Activated effector memory CD4-positive, alpha-beta T cell treated with Interleukin-2 at 50 U/mL for 16 hours (primary cell): ENCODE measurements at places on chromosomes 3 and 15.

DNA sequence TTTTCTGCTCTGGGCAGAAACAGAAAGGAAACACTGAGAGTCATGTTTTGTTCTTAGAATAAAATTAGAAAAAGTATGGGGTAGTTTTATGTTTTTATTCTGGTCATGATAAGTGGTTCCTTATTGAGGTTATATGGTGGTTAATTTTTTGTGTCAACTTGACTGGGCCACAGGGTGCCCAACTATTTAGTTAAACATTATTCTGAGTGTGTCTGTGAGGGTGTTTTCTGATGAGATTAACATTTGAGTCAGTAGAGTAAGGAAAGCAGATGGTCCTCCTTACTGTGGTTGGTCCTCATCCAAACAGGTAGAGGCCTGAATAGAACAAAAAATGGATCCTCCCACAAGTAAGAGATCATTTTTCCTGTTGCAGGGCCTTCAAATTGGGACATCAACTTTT is 98.9 kb downstream of the C3orf38 start:
- no peak for DNase-seq

DNA sequence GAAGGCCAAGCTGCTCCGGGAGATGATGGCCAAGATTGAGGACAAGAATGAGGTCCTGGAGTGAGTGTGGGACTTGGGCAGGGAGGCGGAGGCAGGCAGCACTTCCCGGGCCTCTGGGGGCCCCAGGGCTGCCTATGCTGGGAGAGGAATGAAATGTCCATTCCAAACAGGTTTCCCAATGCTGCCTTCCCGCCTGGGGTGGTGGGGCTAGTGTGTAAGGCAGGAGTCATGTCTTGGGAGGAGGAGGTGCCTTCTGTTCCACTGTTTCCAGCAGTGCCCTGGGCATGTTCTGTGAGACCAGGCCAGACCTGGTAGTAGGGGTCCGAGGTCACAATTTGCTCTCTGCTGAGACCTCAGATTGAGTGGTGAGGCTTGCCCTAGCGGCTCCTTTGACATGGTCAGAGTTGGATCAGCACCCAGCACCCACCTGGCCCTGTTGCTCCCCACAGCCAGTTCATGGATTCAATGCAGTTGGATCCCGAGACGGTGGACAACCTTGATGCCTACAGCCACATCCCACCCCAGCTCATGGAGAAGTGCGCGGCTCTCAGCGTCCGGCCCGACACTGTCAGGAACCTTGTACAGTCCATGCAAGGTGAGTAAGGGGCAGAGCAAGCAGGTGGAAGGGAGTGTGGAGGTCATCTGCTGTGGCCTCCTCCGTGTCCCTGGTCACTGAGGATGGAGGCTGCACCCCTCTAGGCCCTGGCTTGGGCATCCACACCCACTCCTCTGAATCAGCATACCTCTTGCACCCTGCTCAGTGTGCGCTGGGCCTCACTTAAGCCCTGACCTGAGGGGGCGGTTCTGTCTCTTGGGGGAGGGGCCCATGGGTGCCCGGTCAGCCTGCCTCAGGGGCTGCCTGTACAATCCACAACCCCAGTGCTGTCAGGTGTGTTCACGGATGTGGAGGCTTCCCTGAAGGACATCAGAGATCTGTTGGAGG is 27.3 kb downstream of the PTPN23 start:
- DNase-seq, result no peak

- no peak for DNase-seq
Measured at GRCh38 chr3:38563070-38563885, 67.1 kb downstream of the EXOG start.

DNA sequence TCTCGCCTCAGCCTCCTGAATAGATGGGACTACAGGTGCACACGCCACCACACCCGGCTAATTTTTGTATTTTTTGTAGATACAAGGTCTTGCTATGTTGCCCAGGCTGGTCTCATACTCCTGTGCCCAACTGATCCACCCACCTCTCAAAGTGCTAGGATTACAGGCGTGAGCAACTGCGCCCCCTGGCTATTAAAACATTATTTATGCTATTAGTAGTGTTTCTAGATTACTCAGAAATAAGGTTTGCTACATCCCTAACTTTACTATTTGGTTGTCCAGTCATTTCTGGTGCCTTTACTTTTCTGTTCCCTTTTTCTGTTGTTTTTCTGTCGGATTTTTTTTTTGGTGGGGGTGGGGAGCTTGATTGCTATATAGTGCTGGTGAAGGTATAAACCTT is 393.6 kb upstream of the TPM1 start:
- DNase-seq, result no peak

DNA sequence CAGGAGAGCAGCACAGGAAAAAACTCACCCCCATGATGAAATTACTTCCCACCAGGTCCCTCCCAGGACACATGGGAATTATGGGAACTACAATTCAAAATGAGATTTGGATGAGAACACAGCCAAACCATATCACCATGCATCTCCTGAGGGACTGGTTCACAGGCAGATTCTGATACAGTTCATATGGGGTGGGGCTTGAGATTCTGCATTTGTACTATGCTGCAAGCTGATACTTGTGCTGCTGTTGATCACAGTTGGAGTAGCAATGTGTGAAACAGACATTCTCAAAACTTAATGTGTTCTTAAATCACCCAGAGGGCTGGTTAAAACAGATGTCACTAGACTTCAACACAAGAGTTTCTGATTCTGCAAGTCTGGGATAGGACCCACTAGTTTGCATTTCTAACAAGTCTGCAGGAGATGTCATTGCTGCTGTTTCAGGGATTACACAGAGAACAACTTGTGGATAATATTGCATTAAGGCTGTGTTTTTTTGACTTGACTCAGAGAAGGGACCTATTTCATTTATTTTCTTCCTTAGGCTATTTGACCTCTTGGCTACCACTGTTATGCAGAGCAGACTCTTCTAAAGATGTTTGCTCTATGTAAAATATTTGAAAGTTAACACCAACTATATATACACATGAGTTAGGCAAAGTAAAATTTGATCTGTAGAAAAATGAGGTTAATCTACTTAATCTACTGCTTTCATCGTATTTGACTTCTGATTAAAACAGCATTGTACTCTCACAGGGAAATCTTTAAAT is 194.2 kb upstream of the CNTN3 start:
- no peak for DNase-seq

- no peak for DNase-seq
Measured at GRCh38 chr15:82966671-82967071, 14.2 kb upstream of the HOMER2 start.

DNA sequence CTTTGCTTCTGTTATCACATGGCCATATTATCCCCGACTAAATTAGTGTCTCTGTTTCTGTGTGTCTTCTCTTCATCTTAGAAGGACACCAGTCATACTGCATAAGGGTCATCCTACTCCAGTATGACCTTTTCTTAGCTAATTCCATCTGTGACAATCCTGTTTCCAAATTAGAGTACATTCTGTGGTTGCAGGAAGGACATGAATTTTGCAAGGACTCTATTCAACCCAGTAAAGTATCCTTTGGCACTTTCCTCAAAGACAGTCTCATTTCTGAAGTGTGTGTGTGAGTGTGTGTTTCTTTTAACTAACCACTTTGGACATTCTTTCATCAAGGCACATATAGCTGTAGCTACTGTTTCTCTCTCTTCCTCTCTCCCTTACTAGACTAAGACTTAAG is 15.2 kb upstream of the MME start:
- no peak for DNase-seq

DNA sequence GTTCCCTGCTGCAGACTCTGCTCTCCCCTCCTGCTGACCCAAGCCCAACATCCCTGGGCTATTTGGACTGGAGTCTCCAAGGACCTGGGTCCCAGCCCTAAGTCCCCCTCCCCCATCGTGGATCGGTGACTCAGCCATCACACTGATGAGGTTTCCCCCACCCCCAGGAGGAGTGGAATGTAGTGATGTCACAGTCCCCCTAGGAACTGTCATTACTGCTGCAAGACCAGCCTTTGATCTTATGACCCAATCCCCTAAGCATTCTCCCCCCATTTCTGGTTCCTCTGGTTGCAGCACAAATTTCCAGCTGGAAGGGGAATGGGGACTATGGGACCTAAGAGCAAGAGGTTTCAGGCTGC is 63.4 kb upstream of the CSPG4 start:
- DNase-seq, result no peak

GRCh38 chr3:123113889-123114450 is 47.1 kb downstream of the PDIA5 start:
- no peak for DNase-seq

DNA sequence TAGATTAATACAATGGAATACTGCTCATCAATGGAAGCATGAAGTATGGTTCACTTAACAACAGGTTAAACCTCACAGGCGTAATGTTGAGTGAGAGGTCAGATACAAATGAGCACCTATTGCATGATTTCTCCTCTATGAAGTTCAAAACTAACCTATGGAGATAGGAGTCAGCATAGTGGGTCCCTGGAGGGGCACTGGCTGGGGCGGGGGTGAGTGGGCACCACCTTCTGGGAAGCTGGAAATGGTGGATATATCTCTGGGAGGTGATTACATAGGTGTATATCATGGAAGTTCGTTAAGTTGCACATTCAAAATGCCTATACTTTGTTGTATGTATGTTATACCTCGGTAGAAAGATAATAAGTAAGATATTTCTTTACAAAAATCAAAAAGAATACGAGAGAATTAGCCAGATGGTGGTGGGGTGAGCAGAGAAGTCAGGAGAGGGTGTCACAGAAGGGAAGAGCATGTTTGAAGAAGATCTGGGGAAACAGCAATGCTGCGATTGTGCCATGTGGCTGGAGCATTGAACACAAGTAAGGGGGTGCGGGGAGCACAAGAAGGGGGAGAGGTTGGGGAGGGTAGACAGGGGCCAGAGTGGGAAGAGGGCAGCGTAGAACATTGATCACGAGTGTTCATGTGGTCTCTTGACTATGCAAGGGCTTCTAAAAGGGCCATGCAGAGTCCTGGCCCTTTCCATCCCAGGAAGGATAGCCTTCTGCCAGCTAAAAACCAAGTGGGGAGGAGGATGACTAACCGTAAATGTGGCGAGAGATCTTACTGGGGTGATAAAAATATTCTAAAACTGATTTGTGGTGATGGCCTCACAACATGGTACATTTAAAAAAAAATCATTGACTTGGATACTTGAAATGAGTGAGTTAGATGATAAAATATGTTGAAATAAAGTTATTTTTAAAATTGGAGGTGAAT is 30.2 kb downstream of the ITGA11 start:
- no peak for DNase-seq

GRCh38 chr3:37145611-37146010 is 28.8 kb downstream of the LRRFIP2 start:
- no peak for DNase-seq

DNA sequence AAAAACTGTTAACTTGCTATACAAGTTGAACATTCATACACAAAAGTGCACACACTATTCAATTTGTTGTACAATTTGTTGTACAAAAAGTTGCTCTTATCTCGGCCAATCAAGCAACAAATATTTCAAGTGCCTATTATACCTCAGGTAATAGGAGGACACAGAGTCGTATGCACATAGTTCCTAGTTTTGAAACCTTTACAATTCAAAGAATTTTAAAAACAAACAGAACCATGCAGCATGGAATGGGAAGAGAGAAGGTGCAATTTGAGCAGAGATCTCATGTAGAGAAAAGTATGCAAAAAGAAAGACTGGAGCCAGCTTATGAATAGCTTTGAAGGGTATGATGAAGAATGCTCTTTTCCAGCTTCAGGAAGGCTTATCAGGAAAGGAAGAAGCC is 46.5 kb upstream of the ARPP19 start:
- no peak for DNase-seq

- no peak for DNase-seq
Measured at GRCh38 chr15:40481341-40482074, 10.7 kb downstream of the CHST14 start.

- DNase-seq, result no peak
Measured at GRCh38 chr3:23566499-23566898, 239.3 kb upstream of the UBE2E1 start.

DNA sequence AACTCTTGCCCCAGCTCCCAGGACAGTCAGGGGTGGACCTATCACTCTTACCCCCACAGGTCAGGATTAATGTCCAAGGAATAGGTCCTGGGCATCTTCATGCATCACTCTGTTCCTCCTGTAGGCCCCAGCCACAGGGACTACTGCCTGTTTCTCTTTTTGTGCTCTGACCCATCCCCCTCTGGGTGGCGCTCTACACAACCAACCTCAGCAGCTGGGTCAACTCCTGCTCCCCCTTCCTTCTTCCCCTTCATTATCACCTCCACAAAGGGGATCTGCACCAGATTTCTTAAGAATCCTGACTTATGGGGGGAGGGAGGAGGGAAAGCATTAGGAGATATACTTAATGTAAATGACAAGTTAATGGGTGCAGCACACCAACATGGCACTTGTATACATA is 12.2 kb upstream of the TRANK1 start:
- DNase-seq, result no peak

- DNase-seq, result no peak
Measured at GRCh38 chr3:178504128-178504527, 32.1 kb upstream of the KCNMB2 start.

DNA sequence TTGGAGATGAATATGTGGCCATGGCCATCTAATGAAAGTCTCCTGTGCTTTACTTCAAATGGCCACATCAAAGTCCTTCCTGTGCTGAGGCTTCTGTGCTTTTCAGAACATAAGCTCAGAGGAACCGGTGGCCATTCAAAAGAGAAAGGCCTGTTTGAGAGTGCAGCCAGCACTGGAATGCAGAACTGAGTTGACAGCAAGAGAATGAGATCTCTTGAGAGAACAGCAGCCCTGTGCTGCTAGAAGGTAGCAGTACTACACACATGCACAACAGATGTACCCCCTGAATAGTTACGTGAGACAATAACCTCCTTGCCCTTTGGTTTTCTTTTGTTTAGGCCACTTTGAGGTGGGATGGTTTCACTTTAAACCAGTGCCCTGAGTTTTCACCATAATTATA is 292.5 kb downstream of the PTPRG start:
- no peak for DNase-seq

DNA sequence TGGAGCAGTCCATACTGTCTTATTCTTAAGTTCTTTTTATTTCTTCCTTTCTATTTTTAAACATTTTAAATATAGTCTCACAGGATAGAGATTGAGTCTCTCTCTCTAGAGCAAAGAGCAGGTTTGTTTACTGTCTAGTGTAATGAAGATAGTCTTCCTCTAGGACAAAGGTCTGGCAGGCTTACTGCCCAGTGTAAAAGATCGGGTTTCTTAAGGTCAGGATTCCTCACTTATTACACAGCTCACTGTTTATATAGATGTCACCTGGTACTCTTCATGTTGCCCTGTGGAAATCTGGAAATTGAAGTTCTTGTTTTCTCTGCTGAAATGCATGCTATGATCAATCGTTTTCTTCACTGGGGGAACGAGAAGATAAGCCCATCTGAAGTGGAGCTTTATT is 76.0 kb downstream of the ZBBX start:
- DNase-seq, result no peak

DNA sequence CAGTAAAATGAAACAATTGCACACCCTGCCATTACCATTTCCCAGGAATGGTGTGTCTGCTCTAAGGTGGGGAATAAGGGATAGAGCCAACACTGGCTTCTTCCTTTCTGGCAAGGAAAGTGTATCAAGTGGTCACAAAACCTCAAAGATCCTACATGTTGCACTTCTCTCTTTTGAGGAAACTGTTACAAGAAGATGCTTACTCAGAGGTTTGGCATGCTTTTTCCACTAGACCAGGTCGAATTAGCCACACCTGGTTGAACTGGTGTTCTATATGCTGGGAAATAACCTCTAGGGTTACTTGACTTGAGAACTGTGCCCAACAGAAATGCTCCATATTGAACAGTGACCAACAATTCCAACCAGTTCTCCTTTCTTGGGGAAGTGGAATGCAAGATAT is 102.9 kb downstream of the LRRN1 start:
- DNase-seq, result no peak

- DNase-seq, result no peak
Measured at GRCh38 chr3:111858642-111859041, 423 bp upstream of the PHLDB2 start.
